ENCODE measurements at places on chromosomes 13 and 19. TPM values are rescaled to one million over a fixed set of nuclear protein-coding genes. Genes with fewer than 3 reads are reported as not detected.

The ADM5 gene
- 6.9 TPM for total RNA-seq

The ZNF154 gene
- 4.7 TPM for total RNA-seq

The ERFL gene
- 3.1 TPM for total RNA-seq

The TPTE2 gene
- total RNA-seq, result not detected

The SELENOW gene
- 106 TPM for total RNA-seq

The PRR36 gene
- 0.17 TPM for total RNA-seq

The ZNF559 gene
- total RNA-seq, result 5.0 TPM

The ZSCAN5C gene
- not detected for total RNA-seq

The GPC6 gene
- not detected for total RNA-seq

The ZNF761 gene
- 12.3 TPM for total RNA-seq

The BEST2 gene
- 0.12 TPM for total RNA-seq

The C3 gene
- total RNA-seq, result 6.1 TPM

The CABP5 gene
- total RNA-seq, result not detected

The EBI3 gene
- 43.3 TPM for total RNA-seq

The TGFBR3L gene
- 7.5 TPM for total RNA-seq

The PABPC3 gene
- total RNA-seq, result 0.34 TPM

The SLC1A6 gene
- not detected for total RNA-seq

The ZNF575 gene
- 1.4 TPM for total RNA-seq

The CGB5 gene
- total RNA-seq, result not detected

The CCDC194 gene
- 2.6 TPM for total RNA-seq

The DLL3 gene
- 2.1 TPM for total RNA-seq

The MAST1 gene
- total RNA-seq, result 1.4 TPM

The GNG7 gene
- total RNA-seq, result 0.13 TPM

The GFY gene
- not detected for total RNA-seq

The CACNG8 gene
- not detected for total RNA-seq

The ZNF813 gene
- total RNA-seq, result 4.3 TPM

The ZNF134 gene
- 8.4 TPM for total RNA-seq

The FFAR2 gene
- not detected for total RNA-seq

The COL5A3 gene
- 0.76 TPM for total RNA-seq

The CFAP97D2 gene
- not detected for total RNA-seq

The ZNF577 gene
- total RNA-seq, result 6.3 TPM

The FXYD3 gene
- not detected for total RNA-seq

The LGALS14 gene
- total RNA-seq, result not detected

The MAP4K1 gene
- 182 TPM for total RNA-seq

The ZNF296 gene
- 4.7 TPM for total RNA-seq

The FOXA3 gene
- 0.27 TPM for total RNA-seq

The JAK3 gene
- 222 TPM for total RNA-seq

The STOML3 gene
- total RNA-seq, result not detected

The PGLYRP2 gene
- total RNA-seq, result 0.07 TPM

The APOE gene
- 0.42 TPM for total RNA-seq

The RFPL4A gene
- total RNA-seq, result not detected

The GYS1 gene
- 71.2 TPM for total RNA-seq
